NCI-H526 (cell line): ENCODE measurements at places on chromosomes 3 and 15.

- no peak for DNase-seq
Observed at GRCh38 chr3:11371747-11372146, 99.5 kb downstream of the ATG7 start.

GRCh38 chr3:33030802-33031201 is 66.1 kb downstream of the GLB1 start:
- DNase-seq: peak; percentile 7

- DNase-seq: peak; percentile 6
Observed at GRCh38 chr15:33104212-33104611, 90.3 kb downstream of the FMN1 start.

DNA sequence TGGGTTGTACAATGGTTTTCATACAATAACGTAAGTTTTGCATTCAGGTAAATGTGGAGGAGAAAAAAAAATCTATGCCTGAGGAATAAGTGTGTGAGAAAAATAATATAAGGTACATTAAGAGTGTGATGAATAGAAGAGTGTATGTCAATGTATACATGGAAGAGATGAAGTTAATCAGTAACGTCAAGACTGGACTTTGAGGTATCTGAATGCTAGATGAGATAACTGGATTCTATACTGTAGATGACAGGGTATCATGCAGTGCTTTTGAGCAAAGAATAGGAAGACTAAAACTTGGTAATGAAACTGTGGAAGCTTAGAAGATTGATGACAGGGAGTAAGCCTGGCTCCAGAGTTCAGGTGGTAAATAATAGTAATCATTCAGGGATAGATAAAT is 666.7 kb upstream of the SGO1 start:
- DNase-seq: no peak

DNA sequence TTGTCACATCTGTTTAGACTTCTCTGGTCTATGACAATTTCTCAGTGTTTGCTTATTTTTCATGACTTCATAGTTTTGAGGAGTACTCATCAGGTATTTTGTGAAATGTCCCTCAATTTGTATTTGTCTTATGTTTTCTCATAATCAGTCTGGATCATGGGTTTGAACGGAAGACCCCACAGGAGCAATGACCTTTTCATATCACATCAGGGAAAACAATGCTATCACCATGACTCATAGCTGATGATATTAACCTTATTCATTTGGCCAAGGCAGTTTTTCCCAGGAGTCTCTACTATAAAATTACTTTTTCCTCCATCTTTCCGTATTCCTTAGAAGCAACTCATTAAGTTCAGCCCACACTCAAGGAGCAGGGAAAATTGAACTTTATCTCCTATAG is 32.7 kb downstream of the AADACL2 start:
- no peak for DNase-seq

GRCh38 chr3:72899349-72899765 is 11.5 kb downstream of the GXYLT2 start:
- no peak for DNase-seq

- DNase-seq: no peak
Observed at GRCh38 chr3:99429502-99429901, 208.9 kb upstream of the COL8A1 start.

DNA sequence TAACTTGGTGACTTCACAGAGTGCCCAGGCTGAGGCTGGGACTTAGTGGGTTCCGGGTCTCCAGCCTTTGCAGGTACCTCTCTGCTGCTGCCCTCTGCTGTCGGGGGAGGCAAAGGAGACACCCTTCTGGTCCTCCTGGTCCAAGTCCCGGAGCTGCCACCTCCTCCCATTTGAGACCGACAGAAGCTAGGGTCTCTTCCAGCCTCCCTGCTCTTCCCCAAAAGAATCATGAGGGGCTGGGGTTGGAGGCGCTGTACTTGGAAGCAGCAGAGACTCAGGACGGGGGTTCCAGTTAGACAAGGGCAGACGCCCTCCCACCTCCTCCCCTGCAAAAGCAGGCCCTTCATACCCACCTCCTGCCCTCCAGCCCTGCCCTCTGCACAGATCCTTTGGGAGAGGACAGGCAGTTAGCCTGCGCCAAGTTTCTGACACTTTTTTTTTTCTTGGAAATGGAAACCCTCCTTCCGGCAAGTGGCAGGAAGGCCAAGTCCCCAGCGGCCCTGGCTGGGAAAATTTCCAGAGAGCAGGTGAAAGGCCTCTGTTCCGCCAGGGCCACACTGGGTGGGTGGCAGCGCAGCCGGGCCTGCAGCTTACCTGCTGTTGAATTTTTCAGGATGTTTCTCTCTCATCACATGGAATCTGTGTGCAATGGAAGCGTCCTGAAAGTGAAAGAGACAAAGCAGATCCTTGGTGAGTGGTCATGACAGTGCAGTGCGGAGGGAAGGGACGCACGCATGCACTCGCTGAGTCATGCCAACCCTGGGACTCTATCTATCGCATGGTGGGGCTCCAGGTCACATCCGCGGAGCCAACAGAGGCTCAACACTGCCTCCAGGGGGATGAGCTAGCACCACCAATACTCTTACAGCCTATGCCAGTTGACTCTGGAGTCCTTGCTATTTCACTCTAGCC is 119.9 kb downstream of the DGKG start:
- peak; percentile 41 for DNase-seq

DNA sequence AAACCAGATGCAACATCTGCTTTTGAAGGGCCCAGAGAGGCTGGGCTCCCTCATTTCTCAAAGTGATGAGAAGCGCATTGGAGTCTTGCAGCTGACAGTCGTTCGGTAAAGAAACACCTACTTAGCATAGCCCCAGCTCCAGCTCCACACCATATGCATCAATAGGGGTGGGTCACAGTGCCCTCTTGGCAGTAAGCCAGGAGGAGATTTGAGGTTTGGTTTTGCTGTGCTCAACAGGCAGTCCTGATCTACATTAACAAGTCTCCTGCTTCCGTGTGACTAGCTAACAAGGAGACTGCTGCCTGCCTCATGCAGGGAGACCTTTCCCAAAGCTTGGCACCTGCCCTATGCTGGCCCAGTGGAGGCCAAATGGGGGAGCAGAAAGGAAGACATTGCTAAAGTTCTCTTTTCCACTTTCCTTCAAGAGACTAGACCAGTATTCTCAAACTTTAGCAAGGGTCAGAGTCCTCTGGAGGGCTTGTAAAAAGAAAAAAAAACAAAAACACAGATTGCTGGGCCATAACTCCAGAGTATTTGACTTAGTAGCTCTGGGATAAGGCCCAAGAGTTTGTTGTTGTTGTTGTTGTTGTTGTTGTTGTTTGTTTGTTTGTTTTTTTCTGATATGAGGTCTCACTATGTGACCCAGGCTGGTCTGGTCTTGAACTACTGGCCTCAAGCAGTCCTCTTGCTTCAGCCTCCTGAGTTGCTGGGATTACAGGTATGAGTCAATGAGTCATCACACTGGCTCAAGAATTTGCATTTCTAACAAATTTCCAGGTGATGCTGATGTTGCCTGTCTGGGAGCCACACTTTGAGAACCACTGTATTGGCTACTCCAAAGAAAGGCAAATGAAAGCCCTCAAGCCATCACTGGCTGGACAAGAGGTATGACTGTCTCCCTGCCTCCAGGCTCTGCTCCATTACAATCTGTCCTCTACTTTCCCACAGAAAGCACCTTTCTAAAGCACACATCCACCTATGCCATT is 294.9 kb downstream of the RORA start:
- DNase-seq: no peak

- DNase-seq: no peak
Observed at GRCh38 chr3:36482880-36483279, 102.6 kb downstream of the STAC start.

DNA sequence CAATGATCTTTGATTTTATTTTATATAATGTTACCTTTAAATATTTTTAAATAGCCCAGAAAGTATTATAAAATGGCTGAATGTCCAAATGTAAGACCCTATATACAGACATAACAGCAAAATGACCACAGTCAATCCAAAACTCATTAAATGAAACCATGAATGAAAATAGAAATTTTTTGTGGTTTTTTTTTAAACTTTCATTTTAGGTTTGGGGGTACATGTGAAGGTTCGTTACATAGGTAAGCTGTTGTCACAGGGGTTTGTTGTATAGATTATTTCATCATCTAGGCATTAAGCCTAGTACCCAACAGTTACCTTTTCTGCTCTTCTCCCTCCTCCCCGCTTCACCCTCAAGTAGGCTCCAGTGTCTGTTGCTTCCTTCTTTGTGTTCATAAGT is 108.8 kb downstream of the FAIM start:
- no peak for DNase-seq

DNA sequence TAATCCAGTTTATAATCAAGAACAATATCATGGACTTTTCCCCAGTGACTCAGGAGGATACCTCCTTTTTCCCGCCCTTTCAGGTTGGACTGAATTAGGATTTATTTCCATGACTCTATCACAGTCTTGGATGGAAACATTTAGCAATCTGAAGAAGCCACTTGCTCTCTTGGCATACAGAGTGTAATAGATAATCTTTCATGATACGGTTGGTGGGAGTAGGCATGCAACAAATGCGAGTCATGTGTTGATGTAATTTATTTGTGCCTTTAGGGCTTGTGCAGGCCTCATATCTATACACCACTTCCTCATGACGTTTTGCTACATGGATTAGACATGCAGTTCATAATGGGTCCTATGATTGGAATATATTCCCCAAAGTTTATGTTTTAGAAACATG is 54.2 kb upstream of the MCTP2 start:
- DNase-seq: no peak

DNA sequence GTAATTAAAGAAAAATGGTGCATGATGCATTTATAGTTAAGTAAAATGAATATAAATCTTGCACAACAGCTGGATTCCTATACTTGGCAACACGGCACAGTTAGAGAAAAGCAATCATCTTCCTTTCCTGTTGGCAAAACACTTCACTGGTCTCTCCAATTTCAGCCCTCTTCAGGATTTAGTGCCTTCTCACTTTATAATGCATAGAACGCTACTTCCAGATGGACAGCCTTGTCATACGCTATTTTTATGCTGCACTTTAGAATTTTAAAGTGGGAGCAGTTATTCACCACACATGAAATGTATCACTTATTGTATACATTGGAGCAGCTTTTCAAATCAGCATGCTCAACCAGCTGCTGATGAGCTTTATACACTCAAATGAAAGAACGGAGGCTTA is 194.4 kb upstream of the GBE1 start:
- no peak for DNase-seq

DNA sequence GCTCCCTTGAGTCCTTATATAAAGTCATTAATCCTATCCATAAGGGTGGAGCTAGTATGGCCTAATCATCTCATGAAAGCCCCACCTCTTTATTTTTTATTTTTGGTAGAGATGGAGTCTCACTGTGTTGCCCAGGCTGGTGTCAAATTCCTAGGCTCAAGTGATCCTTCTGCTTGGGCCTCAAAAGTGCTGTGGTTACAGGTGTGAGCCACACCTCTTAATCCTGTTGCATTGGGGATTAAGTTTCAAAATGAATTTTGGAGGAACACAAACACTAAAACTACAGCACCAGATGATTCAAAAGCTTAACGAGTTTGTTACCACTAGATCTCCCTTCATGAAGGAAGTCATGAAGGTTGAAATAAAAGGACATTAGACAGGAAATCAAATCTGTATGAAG is 27.7 kb downstream of the RAB7A start:
- no peak for DNase-seq

DNA sequence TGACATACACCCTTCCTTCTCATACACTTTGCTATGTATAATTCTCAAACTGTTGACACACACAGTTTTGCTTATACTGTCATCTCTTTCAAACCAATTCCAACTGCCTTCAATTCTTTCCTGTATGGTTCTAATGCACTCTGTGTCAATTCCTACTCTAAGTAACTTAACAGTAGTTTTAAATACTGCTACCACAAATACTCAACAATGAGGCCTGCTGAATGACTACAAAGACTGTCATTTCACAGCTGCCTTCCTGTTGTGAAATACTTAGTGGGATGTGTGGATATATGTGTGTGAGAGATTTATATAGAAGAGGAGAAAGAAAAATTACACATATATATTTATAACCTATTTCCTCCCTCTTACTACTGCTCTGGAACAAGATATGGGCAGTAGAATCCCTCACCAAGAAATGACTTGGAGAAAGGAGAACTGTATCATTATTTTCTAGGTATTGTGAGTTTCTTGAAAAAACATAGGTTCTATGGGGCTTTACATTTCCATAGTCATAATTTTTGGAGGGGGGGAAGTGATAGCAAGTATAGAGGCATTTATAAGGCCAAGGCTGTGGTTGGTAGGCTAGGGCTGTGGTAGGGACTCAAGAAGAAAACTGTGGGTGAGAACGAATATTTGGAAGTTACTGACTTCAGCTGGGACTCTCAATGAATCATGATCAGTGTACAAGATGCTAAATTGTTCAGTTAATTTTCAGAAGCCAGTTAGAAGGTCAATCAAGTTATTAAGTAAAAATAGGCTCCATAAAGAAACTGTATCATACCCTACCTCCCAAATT is 88.7 kb downstream of the ANKRD28 start:
- DNase-seq: no peak

DNA sequence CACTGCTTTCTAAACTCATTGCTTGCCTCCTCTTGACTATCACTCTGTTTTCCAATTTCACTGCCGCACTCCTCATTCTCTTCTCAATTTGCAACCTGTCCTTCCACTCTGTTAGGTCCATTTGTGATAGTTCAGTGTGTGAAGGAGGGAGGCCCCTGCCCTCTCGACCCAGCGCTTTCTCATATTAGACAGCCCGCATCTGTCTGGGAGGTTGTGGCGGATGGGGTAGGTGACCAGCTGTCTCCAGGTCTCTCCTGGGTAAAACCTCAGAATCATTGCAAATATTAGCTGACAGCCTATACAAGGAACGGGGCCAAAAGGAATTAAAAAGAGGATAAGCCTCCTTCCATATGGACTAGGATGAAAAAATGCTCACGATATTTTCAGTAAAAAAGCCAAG is 358.3 kb downstream of the SHQ1 start:
- no peak for DNase-seq

DNA sequence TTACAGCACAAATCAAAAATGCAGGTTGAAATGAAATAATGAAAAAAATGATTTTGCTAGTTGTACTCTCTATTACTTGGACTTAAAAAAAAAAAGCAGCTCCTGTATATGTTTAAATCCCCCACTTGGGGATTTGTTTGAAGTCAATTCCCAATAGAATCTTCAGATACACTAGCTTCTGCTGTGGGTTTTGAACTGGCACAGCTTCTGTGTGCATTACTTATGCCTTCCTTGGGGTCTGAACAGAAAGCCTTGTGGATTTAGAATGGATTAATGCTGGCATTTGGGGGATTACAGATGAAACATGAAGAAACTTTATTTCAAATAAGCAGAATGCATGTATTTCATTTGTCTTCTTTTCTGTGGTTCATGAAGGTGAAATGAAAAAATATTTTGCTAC is 513.2 kb upstream of the TBL1XR1 start:
- no peak for DNase-seq

DNA sequence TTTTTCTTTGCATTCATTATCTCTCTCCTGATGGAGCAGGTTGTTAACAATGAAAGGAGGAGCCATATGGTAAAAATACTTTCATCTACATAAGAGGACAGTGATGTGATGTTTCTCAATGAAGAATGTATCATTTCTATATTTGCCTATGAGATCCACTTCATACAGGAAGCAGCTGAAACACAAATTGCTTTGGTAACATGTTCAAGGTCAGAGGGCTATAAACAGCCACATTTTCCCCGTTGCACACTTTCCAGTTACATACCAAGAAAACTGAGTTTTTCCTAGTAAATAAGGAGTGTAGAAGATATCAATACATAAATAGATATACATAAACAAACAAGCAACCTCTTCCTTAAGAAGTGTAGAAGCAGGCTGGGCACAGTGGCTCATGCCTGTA is 32.6 kb upstream of the GYG1 start:
- DNase-seq: no peak
